ENCODE measurements at places on chromosomes 12 and 14.

GRCh38 chr12:54047160-54047963, 6.3 kb upstream of the HOXC4 start:
- no peak for DNase-seq

- no peak for DNase-seq
Measured at GRCh38 chr12:117832459-117833457, 136.0 kb downstream of the KSR2 start.

DNA sequence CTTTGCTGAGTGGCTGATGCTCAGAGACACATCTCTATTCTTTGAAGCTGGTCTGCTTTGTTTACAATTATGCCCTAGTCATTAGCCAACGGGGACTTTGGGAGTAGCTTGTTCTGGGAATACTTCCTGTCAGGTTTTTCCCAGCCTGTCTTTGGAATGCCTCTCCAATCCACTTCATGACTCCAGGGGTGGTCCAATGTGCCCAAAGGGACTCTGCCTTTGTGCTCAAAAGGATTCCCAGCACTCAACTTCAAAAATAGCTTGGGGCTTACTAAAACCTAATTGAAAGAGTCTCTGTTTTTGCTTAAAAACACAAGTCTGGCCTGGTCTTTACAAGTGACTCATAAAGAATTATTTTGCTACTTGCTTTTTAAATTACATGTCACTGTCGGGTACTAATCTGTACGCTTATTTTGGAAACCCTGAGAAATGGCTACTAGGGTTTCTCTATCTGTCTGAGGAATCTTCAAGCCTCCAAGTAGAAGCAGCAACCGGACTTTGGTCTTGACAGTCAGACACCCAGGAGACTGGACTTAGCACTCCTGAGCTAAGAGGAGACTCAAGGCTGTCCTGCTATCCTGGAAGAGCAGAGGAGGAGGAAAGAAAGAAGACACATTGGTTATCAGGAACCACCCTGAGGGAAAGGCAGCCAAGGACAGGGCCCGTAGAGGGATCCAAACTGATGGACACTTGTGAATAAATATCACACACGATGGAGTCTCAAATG, 20.7 kb downstream of the PHLDA1 start:
- no peak for DNase-seq

- DNase-seq, result no peak
Measured at GRCh38 chr14:80906336-80906735, 35.2 kb downstream of the CEP128 start.

- no peak for DNase-seq
Measured at GRCh38 chr12:114090211-114090610, 124.1 kb upstream of the RBM19 start.

GRCh38 chr12:40342010-40342409, 117.2 kb downstream of the LRRK2 start:
- no peak for DNase-seq

DNA sequence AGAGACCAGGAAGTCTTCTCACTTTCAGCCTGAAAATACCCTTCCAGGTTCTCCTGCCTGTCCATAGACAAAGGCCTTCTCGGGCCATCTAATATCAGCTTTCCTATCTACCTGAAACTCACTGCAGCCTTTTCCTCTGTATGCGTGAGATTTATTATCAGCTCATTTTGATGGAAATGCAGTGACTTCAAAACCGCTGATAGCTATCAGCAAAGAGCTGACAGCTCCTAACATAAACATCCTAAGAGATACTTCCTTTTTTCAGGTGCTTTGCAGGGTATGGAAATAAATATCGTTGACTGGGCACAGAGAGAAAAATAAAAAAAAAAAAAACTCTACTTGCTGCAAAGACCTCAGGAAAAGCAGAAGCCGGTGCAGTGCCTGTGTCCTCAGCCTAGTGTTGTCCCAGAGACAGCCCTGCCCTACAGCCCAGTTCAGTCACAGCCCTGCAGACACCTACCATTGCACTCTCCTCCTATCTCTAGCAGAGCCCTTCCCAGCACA, 215.0 kb upstream of the EGLN3 start:
- no peak for DNase-seq

DNA sequence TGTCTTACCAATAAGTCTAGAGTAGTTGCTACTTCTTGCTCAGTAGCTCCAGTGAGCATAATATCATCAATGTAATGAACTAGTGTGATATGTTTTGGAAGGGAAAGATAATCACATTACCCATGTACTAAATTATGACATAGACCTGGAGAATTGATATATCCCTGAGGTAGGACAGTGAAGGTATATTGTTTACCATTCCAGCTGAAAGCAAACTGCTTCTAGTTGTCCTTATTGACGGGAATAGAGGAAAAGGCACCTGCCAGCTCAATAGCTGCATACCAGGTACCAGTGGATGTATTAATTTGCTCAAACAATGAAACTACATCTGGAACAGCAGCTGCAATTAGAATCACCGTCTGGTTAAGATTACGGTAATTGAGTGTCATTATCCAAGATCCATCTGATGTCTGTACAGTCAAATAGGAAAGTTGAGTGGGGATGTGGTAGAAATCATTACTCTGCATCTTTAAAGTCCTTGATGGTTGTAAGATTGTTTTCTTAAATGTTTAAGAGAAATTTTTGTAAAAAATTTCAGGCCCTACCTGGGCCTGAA, 100.0 kb upstream of the ARHGAP5 start:
- DNase-seq, result no peak

DNA sequence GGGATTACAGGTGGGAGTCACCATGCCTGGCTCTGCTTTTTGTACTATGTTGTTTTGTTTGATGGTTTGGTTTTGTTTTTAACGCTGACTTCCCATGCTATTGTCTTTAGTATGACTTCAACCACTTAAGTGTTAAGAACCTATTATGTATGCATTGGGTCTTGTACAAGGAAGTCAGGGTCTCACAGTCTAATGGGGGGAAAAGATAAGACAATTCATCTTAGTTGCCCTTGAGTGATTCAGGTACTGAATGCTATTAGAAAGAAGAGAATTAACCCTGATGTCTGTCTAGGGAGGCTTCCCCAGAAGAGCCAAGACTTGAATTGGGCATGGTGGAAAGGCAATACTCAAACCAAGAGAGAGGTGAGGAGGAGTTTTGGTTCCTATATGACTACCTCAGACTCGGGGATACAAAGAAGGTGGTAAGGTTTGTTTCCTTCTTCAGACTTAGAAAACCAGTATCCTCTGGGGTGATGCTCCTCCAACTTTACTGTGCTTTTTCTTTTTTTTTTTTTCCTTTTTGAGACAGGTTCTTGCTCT, 64.6 kb downstream of the SUSD6 start:
- no peak for DNase-seq

DNA sequence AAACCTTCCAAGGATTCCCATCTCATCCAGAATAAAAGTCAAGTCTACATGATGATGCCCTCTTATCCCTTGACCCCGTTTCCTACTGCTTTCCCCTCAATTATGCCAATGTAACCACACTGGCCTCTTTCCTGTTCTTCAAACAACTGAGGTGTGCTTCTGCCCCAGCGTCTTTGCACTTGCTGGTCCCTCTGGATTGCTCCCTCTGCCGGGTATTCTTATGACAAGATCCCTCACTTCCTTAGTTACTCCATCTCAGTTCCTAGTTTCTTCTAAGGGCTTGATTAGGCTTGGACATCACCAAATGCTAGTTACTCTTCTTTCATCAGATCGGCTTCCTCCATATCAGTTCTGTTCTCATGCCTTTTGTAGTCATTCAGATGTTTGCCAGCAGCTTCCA, 32.7 kb upstream of the PELI2 start:
- DNase-seq, result no peak

DNA sequence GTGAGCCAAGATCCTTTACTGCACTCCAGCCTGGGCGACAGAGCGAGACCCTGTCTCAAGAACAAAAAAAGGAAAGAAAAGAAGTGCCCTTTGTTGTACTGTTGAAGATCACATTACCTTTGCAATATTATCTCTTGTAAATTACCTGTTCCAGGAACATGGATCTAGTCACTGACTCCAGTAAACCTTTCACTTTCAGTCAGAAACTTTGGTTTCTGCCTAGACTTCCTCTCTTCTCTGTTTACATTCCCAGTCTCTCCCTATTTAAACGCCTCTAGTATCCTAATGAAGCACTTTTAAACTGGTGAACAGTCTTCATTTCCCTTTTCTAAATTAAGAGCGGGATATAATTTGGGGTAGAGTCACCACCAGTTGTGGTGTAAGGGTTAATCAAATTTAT, 12.8 kb downstream of the CHPT1 start:
- no peak for DNase-seq

DNA sequence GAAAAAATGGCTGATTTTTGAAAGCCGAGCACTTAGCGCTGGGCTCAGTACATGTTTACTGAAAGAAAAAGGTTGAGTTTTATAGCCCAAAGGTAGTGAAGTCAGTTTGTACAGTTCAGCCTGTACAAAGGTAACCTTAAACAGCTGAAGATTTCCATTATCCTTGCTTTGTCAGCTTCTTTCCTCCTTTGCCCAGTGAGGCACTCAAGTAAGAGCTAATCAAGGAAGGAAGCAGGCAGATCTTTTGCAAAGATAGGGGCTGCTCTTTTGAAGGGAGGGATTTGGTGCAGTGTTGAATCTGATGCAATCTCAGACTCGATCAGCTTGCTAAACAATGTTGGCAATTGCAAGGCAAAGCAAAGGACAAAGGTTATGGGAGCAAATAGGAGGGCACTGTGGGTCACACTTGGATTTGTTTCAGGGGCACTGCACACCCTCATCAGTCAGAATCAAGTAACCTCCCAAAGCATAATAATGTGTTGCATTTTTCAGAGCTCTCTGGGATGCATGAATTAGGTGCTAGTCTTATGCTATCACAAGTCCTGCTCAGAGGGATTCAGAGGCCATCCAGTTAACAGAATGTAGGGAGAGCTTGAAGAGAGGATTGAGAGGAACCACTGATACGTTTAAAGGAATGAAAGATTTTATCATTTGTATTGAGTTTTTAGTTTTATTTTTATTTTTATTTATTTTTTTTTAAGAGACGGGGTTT, 44.4 kb downstream of the ANO6 start:
- no peak for DNase-seq

DNA sequence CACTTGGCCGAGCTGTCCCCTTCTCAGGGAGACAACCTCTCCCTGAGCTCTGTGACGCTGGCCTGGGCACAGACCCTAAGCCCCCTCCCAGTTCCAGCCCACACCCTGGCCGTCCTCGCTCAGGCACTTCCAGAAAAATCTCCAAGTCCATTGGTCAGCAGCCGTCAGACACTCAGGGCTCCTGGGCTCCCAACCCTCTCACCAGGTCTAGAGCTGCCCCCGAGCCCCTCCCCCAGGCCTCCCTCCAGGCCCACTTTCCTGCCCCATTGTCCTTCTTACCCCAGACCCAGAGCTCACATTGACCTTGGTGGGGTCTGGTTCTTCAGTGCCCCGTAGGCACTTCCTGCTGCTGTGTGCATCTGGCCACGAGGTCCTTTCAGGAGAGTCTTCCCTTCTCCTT, 249.3 kb upstream of the RTL1 start:
- no peak for DNase-seq

GRCh38 chr12:29763301-29763683, 20.4 kb downstream of the TMTC1 start:
- DNase-seq, result no peak

DNA sequence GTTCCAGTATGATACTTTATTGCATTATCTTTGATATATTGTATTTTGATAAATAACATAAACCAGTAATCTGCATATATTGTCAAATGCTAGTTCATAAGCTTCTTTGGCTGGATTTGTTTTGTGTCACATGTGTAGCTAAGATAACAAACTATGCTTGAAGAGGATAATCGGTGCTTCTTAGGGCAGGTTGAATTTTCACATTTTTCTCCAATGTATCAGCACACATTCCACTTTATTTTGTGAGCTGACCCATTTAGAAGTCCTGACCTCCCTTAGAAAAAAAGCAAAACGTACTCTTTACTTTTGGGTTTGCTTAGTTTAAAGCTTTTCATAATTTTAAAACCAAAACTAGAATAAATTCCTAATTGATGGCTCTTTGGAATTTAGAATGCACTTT, 277.7 kb upstream of the DDHD1 start:
- DNase-seq, result no peak

- no peak for DNase-seq
Measured at GRCh38 chr12:82438356-82438755, 80.0 kb downstream of the METTL25 start.

- DNase-seq, result no peak
Measured at GRCh38 chr12:4526923-4527546, 11.7 kb upstream of the RAD51AP1 start.

DNA sequence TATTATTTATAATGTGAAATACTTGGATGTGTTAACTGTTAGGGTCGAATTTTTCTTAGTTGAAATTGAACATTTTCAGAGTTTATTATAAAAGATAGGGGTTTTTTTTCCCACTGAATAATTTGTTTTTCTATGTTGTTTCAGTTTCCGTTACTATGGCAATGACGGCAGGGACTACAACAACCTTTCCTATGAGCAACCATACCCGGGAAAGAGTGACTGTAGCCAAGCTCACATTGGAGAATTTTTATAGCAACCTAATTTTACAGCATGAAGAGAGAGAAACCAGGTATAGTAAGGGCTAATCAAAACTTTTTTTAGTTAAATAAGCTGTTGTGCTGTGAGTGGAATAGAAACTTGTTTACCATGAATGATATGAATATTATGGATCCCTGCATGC, 35.1 kb upstream of the BMAL2 start:
- DNase-seq, result no peak

DNA sequence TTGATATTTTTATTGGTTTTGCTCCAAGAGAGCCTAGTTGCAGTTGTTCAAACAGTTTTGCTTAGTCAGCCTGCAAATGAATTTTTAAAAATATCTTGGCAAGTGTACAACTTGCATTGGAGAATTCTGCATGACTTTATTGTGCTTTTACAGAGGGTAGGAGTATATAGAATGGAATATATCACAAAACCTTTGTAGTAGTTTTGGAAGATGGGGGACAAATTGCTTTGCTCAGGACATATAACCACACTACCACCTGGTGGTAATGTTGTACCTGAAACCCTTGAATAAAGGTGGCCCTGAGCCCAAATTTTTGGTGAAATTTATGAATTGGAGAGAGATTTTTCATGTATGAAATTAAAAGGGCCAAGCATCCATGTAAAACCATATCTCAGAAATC, 645.2 kb downstream of the MED13L start:
- no peak for DNase-seq

GRCh38 chr14:51228890-51229289, 11.2 kb upstream of the TMX1 start:
- DNase-seq, result no peak

DNA sequence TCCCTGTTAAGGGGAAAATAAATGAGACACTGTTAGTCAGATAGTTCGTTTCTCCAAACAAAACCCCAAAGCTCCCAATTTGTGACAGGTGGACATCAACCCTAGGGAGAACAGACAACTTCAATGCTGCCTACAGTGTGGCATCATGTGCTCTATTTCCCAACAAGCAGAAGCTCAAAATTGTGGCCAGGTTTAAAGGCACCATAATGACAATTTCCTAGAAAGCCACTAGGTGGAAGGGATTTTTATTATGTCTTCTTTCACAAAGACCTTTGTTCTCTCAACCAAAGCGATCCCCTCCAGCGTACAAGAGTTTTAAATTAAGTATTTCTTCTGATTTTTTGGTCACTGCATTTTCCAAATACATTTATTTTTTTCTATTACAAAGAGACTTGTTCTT, 88.0 kb upstream of the MBIP start:
- DNase-seq, result no peak

All from renal cortex interstitium (tissue), 15 donors.